CD4-positive, alpha-beta T cell treated with Interleukin-6 for 4 hours (primary cell): ENCODE measurements at places on chromosomes 4 and X.

- no peak for DNase-seq
Measured at GRCh38 chr4:17535906-17536305, 20.9 kb downstream of the CLRN2 start.

GRCh38 chrX:130770615-130771014 lies 132.4 kb downstream of the ENOX2 start:
- DNase-seq, result no peak

- DNase-seq, result no peak
Measured at GRCh38 chr4:160319221-160319867, 1216.5 kb downstream of the RAPGEF2 start.

- DNase-seq, result no peak
Measured at GRCh38 chr4:101355767-101356702, 8.7 kb upstream of the PPP3CA start.

GRCh38 chrX:101931136-101931487 lies 715 bp downstream of the ZMAT1 start:
- DNase-seq, result no peak

- DNase-seq, result no peak
Measured at GRCh38 chr4:109616243-109616642, 56.2 kb downstream of the MCUB start.

- no peak for DNase-seq
Measured at GRCh38 chr4:88757776-88758175, 60.1 kb upstream of the NAP1L5 start.

GRCh38 chr4:83618431-83618830 lies 82.5 kb downstream of the GPAT3 start:
- DNase-seq, result no peak

GRCh38 chr4:114156371-114156770 lies 176.9 kb upstream of the ARSJ start:
- no peak for DNase-seq

- peak; percentile 46 for DNase-seq
Measured at GRCh38 chr4:140116442-140117104, 37.4 kb downstream of the MAML3 start.

GRCh38 chr4:142420311-142421095 lies 425.6 kb downstream of the INPP4B start:
- no peak for DNase-seq

GRCh38 chr4:125551967-125552366 lies 237.2 kb downstream of the FAT4 start:
- DNase-seq, result no peak

- no peak for DNase-seq
Measured at GRCh38 chrX:14758029-14758491, 114.8 kb downstream of the FANCB start.

GRCh38 chrX:156003486-156004185 lies 6.1 kb downstream of the IL9R start:
- no peak for DNase-seq

DNA sequence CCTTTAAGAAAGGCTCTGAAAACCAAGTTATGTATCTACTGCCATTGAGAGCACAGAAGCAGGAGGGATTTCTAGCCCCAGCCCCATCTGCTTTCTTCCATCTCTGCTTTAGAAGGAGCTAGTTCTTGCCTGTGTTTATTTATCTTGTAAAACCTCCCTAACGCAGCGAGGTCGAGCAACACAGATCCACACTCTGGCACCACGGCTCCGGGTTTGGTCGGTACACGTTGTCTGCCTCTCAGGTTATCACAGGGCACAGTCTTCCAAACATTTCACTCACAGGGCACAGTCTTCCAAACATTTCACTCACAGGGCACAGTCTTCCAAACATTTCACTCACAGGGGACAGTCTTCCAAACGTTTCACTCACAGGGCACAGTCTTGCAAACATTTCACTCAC lies 69.7 kb upstream of the TLR3 start:
- DNase-seq, result no peak

DNA sequence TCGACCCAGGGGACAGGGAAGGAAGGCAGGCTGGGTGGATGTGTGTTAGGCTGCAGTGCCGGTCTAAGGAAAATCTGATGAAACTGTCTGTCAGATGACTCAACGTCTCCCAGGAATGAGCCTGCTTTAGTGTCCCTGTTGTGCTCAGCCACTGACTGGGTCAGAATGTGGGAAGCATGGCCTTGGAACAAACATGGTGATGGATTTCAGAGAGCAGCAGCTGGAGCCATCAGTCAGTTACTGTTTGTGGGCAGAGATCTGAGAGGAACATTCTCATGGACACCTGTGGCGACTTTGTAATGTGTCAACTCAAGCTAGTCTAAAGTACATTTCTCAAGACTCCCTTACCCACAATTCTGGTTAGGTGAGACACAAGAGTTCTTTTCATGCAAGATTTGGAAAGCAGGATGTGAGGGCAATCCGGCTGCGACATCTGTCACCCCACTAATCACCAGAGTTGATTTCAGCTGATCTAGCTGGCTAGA lies 63.2 kb downstream of the ANAPC10 start:
- DNase-seq, result no peak

- no peak for DNase-seq
Measured at GRCh38 chrX:16754019-16754418, 32.2 kb upstream of the TXLNG start.

- DNase-seq, result no peak
Measured at GRCh38 chr4:101191302-101192098, 155.8 kb downstream of the PPP3CA start.

- DNase-seq, result no peak
Measured at GRCh38 chrX:154017766-154018517, 1.8 kb downstream of the IRAK1 start.

GRCh38 chrX:52852110-52852860 lies 15.6 kb downstream of the XAGE3 start:
- no peak for DNase-seq

DNA sequence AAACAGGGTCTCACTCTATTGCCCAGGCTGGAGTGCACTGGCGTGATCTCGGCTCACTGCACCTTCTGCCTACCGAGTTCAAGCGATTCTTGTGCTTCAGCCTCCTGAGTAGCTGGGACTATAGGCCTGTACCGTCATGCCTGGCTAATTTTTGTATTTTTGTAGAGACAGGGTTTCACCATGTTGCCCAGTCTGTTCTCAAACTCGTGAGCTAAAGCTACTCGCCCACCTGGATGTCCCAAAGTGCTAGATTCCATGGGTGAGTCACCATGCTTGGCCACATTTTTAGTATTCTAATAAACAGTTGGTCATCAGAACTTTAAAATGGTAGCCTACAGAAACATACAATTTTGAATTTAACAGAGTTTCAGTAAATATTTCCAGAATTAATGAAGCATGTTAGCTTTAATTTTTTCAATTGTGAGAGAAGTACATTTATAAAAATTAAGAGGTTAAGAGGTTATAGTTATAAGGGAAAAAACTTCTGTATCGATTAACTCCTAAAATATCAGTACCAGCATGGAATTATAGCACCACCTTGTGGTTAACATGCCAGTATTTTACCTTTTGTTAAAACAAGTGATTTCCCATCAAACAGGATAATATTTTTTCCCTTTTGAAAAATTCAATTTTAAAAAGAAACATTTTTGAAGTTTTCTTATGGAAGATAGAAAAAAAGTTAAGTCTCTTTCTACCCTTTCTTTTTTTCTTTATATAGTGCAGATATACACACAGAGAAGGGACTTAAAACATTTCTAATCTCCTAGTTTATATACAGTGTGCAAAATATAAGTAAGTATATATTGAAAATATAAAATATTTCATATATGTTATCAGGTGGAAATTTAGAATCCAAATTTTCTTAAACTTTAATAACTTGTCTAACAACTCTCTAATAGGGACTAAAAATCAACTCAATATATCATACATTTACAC lies 35.4 kb downstream of the CEP44 start:
- no peak for DNase-seq

DNA sequence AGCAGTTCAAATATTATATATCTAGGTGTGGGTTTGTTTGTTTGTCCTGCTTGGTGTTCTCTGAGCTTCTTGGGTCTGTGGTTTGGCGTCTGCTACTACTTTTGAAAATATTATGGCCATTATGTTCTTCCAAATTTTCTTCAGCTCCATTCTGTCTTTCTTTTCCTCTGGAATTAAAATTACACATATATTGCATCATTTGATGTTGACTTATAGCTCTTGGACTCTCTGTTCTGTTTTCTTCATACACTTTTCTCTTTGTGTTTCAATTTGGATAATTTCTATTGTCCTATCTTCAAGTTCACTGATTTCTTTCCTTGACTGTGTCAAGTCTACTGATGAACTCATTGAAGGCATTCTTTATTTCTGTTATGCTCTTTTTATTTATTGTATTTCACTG lies 65.2 kb upstream of the ZNF81 start:
- no peak for DNase-seq

DNA sequence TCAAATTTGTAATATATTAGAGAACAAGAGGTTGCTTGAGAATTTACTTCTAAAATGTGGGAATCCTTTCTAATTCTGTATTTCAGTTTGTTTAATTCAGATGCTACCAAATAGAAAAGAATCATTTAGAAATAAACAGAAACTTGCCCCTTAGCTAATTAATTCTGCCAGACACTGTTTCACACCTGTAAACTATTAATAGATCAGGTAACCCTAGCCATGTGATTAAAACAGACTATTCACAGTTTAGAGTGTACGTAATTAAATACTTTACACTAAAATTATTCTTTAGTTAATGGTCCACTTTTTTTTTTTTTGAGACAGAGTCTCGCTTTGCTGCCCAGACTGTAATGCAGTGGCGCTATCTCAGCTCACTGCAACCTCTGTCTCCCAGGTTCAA lies 124.0 kb downstream of the PTPN13 start:
- DNase-seq, result no peak

GRCh38 chr4:48746608-48747362 lies 33.3 kb downstream of the FRYL start:
- DNase-seq, result peak; percentile 9

DNA sequence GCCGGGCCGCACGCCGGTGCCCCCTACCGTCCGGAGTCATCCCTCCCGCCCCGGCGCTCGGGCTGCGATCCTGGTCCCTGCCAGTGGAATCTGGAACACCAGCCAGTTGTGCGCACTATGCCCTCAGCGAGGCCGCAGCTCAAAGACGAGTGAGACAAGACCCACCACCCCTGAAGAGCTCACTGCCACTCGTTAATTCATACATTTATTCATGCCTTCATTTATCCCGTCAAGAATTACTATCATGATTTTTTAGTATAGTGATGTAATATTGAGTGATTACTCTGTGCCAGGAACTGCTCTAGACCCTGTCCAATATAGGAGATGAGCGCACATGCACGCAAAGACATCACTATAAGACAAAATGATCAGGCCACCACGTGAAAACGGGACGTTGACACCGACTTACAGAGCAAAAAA lies 247 bp upstream of the PPA2 start:
- peak; percentile 84 for DNase-seq

DNA sequence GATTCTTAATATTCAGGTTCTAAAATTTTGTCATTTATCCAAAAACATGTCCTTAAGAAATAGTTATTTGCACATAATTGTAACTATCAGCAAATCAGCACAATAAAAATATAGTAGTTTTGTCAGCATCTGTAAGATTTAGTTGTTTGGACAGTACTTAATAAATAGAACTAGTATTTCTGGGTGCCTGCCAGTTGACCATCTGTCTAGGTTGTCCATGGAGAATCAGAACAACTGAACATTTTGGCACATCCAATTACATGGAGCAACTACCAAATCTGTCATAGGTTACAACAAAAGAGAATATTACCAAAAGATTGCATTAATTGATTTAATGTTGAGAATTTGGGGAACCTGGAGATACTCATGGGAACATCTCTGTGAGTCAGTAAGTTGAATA lies 305.5 kb upstream of the TACR3 start:
- DNase-seq, result no peak

DNA sequence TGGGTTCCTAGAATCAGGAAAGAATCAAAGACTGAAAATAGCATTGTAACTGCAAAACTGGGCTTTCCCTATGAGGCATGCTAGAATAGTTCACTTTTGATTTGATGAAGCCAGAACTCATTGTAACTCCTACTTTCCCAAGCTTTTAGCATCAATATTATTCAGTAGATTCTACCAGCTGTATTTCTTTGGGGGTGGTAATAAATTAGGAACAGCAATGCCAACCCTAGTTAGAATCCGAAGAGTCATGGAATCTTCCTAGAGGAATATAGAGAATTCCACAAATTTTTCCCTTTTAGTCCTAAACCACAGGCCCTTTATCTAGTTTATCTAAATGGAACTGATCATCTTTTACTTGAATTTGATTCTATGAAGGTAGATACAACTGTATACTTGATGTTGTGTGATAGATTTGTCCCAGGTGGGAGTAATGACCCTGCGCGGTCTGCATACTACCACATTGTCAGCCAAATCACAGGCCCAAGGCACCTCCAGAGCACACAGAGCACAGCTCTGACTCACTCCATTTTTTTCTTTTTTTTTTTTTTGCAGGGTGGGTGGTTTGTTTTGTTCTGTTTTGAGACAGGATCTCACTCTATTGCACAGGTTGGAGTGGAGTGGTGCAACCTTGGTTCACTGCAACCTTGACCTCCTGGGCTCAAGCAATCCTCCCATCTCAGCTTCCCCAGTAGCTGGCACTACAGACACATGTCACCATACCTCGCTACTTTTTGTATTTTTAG lies 66.6 kb downstream of the EDNRA start:
- DNase-seq, result no peak

DNA sequence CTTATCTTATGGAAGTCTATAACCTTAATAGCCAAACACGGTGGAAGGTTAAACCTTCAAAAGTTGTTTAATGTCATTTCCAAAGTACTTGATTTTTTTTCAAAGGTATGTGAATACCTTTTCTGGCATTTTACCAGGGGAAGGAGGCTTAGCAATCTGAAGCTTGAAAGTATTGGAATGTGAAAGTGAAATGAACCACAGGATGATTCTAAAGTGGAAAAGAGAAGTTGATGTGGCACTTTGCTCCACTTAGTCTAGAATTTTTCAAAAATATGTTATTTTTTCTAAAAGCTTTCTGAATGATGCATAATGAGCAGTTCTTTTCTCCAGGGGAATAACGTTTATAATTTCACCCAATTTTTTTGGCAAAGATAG lies 19.2 kb downstream of the PI4K2B start:
- DNase-seq, result no peak

DNA sequence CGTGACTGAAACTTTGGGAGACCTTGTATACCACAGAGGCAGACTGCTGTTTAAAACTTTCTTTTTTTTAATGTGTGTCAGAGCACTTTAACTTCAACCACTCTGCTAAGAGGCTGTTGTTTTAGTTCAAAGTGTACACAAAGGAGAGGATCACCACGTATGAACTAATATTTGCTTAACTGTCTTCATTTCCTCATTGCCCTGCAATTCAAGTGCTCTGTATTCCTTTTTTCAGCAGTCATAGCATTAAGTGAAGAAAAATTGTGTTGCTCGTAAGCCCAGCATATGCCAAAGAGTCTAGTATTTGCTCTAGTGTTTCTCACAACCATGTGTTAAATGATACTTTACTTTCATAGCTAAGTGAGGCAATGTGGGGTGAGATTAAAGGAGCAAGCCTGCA lies 63.0 kb upstream of the HHIP start:
- no peak for DNase-seq

GRCh38 chr4:1409491-1410425 lies 3.5 kb upstream of the NKX1-1 start:
- no peak for DNase-seq

- DNase-seq, result no peak
Measured at GRCh38 chr4:11535333-11535732, 106.6 kb upstream of the HS3ST1 start.

- no peak for DNase-seq
Measured at GRCh38 chr4:158777423-158778155, 8.8 kb downstream of the FNIP2 start.
